Daoy (cell line): ENCODE measurements at places on chromosomes 16 and 17. TPM values are rescaled to one million over a fixed set of nuclear protein-coding genes. Genes with fewer than 3 reads are reported as not detected.
A peak's percentile ranks its signal among the peaks of the same experiment; 100 is the strongest.

NECAB2 gene
- total RNA-seq: not detected in 2 replicates

OR1F1 gene
- not detected in 2 replicates for total RNA-seq

PLA2G10 gene
- total RNA-seq: not detected in 2 replicates

GP1BA gene
- 0.23 TPM in 1 of 2 replicates, not detected in the other for total RNA-seq

GGT6 gene
- not detected in 2 replicates for total RNA-seq

PLXDC1 gene
- total RNA-seq: 0.11 TPM in 1 of 2 replicates, not detected in the other

DNA sequence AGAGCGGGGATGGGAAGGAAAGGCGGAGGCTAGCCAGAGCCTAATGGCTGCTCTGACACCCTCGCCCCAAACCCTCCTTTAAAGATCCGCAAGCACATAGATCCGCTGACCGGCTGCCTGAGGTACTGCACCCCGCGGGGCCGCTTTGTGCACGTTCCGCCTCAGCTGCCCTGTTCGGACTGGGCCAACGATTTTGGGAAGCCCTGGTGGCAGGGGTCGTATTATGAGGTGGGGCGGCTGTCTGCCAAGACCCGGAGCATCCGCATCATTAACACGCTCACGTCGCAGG is 663 bp downstream of the CYB5D1 start:
- DNase-seq: peak; percentile 50

DNA sequence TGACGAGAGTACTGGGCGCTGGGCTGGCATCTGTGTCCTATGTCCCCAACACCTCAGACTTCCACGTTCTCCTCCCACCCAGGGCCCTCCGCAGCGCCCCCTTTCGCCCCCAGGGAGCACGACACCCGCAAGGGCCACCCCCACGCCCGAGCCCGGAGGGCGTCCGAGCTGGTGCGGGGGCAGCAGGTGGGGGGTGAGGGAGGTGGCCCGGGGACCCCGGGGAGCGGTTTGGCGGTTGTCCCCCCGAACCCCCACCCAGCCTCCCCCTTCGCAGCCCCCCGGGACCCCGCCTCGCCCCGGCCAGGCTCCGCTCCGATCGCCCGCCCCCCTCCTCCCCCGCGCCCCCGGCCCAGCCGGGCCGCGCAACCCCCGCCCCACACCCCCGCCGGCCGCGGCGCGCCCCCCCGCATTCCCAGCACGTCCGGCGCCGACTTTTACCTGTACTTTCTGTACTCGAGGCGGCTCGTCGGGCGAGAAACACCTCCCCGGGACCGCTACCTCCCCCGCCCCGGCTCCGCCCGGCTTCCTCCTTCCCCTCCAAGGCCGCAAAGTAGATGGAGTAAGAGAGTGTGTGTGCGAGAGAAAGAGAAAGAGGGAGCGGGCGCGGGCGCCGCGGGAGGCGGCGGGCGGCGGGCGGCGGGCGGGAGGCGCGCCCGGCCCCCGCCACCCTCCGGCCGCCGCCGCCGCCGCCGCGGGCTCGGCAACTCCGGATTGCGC is 901 bp downstream of the CDYL2 start:
- peak; percentile 42 for DNase-seq

DNA sequence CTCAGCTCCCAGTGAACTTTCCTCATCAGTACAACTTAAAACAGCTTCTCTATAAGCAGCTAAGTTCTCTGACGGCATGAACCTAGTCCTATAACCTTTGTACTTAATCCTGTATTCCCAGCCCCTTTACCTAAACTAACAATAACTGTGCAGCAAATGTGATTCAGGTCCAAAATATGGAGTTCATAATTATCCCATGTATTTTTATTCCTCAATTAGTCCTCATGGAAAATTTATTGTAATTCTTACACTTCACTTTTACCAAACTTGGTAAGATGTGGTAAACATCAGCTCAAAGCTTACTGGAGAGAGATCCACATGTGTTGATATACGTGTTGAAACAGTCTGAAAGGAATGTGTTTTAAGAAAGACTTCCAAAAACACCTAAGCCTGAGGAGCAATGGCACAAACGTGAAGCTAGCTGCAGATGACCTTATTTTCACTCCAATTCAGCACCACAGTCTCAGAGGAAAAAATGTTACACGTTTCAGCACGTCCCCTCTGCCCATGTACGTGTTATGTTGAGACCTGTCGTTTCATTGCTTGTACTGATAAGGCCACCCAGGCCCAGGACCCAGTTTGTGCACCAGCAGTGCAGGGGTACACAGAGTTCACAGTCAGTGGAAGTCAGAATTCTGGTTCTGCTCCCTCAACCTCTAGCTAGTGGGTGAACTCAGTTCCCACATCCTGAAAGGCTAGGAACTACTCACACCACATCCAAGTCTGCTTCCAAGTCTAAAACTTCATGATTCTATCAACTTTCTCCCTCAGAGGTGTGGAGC is 7.1 kb downstream of the USP31 start:
- no peak for DNase-seq

- no peak for DNase-seq
These were observed 81.9 kb upstream of the HNF1B start for GRCh38 chr17:37826497-37827430.

DNA sequence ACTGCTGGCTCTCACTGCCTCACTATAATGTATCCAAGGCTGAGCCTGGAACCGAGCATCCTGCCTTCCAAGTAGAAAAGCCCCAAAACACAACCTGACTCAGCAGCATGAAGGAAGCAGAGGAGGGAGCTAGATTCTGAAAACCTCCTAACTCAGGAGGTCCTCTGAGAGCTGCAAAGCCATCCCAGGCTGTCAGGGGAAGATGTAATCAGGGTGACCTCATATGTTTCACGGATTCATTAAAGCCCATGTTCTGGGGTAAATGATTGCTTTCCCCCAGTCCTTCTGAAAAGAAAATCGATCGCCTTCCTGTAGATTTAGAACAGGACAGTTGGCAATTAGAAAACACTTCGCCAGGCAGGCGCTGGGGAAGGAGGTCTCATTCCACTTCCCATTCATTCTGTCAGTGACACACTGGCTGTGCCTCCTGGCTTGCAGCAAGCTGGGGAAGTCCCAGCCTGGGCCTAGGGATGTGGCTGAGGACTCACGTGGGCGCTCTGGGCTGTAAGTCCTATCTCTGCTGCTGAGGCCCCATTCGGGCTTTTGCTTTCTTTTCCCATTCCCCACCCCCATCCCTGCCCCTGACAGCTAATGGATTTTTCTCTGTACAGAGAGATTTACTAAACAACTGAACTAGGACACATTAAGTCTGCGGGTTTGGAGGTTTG is 75.7 kb upstream of the TMEM132E start:
- peak; percentile 86 for DNase-seq

DNA sequence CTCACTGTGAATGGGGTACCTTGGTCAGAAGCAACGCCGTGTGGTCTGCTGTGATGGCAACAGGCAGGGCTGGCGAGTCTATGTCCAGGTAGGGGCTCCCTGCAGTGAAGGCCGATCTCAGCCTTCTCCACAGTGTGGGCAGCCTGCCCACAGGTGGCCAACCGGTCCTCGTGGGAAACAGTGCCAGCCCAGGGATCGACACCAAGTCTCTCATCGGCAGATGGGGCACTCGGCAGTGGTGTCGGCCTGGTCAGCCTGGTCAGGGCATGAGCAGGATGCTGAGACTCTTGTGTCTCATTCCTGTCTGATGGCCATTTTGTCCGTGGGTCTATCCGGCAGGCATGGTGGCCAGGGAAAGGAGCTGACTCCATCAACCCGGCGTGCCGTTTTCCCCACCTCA is 92.2 kb downstream of the TNFRSF13B start:
- no peak for DNase-seq

DNA sequence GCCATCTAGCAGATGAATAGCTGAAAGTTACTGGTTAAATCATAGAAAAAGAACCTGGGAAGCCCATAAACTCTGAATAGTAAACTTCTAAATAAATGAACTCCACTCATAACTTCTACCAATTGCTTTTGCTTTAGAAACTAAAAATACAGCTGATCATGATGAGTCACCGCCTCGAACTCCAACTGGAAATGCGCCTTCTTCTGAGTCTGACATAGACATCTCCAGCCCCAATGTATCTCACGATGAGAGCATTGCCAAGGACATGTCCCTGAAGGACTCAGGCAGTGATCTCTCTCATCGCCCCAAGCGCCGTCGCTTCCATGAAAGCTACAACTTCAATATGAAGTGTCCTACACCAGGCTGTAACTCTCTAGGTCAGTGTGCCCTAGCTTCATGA is 9.7 kb downstream of the KAT7 start:
- no peak for DNase-seq

- DNase-seq: peak; percentile 63
These were observed 9.9 kb upstream of the NAGS start for GRCh38 chr17:43994272-43995149.

DNA sequence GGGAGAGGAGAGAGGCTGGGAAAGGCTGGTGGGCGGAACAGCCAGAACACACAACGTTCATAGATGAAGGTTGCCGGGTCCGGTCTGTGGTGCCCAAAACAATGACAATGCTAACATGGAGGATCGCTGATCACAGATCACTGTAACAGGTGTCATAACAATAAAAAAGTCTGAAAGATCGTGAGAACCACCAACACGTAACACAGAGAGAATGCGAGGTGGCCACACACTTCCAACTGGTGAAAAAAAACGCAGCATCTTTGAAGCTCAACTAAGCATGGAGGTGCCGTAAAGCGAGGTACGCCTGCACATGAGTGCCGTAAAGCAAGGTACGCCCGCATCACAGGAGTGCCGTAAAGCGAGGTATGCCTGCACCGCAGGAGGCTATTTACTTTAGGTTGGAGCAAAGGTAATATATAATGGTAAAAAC is 42.3 kb downstream of the ABR start:
- no peak for DNase-seq

GRCh38 chr17:48993951-48994350 is 3.2 kb upstream of the IGF2BP1 start:
- no peak for DNase-seq

GRCh38 chr17:40371261-40371929 is 6.9 kb upstream of the GJD3 start:
- DNase-seq: no peak

DNA sequence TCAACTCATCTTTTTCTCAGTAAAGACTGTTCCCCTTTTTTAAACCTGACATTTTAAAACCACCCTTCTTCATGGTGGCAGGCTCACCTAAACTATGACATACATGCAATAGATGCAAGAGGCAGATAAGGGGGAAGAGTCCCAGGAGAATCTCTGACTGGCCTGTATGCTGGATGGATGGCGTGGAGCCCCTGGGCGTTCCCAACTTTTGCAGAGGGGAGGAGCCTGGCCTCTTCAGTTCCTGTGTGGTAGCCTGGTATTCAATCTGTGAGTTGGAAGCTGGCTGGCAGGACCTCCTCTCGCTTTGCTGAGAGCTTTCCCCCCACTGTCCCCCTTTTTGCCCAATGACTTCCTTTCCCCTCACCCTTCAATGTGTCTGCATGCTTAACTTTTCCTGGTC is 217.6 kb upstream of the CA10 start:
- DNase-seq: no peak

GRCh38 chr17:55454906-55455474 is 33.4 kb upstream of the MMD start:
- DNase-seq: peak; percentile 57

DNA sequence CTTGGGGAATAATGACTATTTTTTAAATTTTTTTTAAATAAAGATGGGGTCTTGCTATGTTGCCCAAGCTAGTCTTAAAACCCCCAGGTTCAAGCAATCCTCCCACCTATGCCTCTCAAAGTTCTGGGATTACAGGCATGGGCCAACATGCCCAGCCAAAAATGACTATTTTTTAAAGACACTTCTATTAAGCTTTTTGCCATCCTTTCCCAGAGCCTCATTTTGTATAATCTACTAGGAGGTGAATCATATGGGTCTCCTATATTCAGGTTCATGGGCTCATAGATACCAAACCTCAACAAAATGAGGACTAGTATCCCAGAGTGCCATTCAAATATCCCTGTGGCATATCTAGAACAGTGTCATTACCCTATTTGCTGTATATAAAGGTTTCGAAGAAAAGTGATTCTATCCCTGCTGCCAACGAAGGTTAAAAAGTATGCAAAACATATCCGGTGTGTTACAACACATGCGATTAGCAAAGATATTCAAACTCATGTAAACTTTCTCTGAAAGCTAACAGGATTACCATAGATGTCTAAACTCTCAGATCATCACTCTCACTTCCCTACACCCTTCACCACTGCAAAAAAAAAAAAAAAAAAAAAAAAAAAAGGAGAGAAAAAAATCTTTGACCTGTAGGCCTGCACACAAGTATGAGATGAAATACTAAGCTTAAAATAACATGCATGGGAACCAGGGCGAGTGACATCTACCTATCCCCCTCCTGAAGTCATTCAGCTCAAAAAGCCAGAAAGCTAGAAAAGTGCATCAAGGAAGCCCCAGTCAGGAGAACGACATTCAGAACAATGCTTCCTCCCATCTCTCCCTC is 23.5 kb downstream of the XPO6 start:
- no peak for DNase-seq

- no peak for DNase-seq
These were observed 111.8 kb upstream of the LHX1 start for GRCh38 chr17:36825521-36825920.

DNA sequence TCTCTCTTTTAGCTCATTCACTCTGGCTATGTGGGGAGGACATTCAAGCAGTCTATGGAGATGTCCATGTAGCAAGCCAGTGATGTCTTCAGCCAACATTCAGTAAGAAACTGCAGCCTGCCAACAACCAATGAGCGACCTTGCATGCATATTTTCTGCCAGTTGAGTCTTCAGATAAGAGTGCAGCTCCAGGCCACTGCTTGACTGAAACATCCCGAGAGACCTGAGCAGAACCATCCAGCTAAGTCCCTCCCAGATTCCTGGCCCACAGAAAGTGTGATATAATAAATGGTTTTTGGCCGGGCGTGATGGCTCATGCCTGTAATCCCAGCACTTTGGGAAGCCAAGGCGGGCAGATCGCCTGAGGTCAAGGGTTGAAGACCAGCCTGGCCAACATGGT is 10.5 kb upstream of the C17orf58 start:
- no peak for DNase-seq
